SW480 (cell line): ENCODE measurements at places on chromosomes 3 and 15.

DNA sequence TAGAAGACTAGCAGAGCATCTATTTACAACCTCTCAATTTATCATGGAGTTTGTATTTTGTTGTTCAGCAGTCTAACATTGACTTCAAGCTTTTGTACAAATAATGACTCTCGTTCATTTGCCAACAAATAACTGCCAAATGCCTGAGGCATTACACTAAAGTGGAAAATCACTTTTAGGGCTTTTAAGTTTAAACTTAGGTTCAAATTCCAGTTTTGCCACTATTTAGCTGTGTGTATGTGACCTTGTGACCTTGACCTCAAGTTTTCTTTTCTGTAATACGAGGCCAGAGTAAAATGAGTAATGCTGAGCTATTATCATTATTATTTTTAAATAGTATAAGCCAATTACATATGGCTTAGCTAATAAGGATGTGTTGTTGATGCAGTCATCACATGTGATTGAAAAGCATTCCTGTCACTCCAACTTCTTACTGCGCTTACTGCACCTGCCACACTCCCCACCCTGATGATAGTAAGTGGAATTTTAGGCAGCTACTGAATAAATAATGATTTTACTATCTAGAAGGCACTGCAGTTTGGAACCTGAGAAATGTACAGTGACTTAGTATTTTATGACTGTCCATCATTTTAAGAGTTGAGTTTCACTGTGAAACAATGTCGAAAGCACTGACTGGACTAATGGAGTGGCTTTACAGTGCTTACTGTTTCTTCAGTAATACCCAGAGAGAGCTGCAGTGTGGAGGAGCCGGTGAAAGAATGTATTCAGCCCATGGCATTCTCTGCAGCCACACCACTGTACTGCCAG is 16.3 kb downstream of the ARL8B start:
- DNase-seq = no peak

- DNase-seq = no peak
Observed at GRCh38 chr3:100665230-100665629, 44.1 kb upstream of the TFG start.

GRCh38 chr3:194259982-194260766 is 91.0 kb downstream of the CPN2 start:
- no peak for DNase-seq

GRCh38 chr3:129984125-129984524 is 9.6 kb downstream of the TRH start:
- DNase-seq = no peak

GRCh38 chr3:2512881-2513280 is 414.2 kb downstream of the CNTN4 start:
- DNase-seq = no peak

GRCh38 chr15:65862682-65863081 is 6.6 kb upstream of the RAB11A start:
- peak; percentile 82 for DNase-seq

GRCh38 chr3:66991459-66991858 is 6.6 kb upstream of the KBTBD8 start:
- no peak for DNase-seq

GRCh38 chr15:52496776-52497470 is 31.8 kb downstream of the MYO5A start:
- DNase-seq = peak; percentile 29
